CD4-positive, alpha-beta T cell treated with Interleukin-12 subunit alpha and Interleukin-12 subunit beta, for 1 hour (primary cell): ENCODE measurements at places on chromosomes 5 and 9.

GRCh38 chr9:10265153-10265631 is 347.6 kb downstream of the PTPRD start:
- DNase-seq, result no peak

DNA sequence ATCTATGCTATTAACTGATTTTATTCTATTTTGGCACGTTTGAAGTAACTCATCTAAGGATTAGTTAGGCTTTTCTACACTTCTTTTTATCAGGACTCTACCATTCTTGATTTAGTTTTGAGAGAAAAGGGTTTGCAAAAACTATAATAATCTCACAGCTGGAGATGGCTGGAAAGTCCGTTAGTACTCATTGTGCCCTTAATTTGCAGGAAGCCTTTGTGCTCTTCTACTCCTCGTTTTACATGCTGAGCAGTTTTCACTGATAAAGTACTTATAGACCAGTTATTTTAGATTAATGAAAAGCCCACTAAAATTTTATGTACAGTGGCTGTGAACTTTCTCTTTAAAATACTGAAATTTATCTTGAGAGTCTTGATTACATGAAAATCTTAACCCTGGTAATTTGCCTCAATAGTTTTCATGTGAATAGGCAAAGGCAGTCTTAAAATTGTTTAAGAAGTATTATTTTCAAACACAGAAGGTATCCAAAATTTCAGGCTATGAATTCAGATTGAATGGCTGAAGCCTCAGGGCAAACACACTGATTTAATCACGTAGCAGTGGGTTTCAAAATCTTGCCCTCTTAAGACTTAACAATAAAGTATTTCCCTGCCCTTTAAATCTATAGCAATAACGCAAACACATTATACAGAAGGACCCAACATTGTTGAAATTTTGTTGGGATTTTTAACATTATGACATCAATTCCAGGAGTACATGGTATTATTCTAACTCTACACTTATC is 18.6 kb downstream of the MLLT3 start:
- DNase-seq, result no peak

DNA sequence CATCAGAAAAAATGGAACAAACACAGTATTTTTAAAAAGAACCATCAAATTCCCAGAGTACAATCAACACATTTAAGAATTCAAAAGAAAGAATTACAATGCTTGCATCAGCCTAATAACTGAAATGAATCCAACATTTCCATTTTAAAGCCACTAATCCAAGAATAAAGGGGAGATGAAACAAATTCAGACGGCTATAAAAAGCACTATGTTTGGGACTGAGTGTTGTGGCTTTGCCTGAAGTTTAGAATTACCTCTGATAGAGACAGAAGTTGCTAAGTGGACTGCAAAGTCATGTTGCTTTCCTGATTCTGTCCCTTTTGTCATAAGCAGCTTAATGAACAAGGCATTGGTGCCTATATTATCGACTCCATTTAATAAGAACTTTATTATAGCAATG is 135.4 kb upstream of the RGMB start:
- no peak for DNase-seq

DNA sequence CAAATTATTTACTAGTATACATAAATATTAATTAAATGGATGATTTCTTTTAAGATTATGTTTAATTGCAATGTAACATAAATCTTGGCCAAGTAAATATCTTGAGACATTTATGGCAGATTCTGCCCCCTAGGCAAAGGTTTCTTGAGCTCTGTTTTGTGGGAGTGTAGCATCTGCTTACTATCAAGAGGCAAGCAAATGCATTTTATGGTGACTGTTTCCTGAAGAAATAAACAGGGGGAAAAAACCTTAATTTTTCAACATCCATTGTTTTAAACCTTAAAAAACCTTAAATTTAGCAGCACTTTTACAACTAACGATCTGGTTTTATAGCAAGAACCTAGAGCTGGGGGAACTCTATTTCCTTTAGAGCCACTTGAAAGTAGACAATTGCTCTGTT is 25.7 kb upstream of the FREM1 start:
- DNase-seq, result no peak

DNA sequence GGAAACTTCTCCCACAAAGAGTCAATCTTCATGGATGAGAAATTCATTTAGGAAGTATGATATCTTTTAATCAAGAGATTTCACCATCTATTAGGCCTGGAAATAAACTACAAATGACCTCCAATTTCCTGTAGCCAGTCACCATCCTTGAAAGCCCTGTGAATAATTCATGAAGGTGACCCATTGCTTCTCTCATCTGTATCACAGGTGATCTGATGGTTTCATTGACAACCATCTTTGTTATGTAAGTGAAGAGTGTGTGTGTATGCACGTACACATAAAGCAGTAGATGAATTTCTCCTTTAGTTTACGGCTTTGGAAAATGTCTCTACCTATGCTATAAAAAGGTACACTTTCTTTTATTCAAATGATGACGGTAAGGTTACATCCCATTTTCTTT is 644.1 kb upstream of the KLF4 start:
- no peak for DNase-seq

DNA sequence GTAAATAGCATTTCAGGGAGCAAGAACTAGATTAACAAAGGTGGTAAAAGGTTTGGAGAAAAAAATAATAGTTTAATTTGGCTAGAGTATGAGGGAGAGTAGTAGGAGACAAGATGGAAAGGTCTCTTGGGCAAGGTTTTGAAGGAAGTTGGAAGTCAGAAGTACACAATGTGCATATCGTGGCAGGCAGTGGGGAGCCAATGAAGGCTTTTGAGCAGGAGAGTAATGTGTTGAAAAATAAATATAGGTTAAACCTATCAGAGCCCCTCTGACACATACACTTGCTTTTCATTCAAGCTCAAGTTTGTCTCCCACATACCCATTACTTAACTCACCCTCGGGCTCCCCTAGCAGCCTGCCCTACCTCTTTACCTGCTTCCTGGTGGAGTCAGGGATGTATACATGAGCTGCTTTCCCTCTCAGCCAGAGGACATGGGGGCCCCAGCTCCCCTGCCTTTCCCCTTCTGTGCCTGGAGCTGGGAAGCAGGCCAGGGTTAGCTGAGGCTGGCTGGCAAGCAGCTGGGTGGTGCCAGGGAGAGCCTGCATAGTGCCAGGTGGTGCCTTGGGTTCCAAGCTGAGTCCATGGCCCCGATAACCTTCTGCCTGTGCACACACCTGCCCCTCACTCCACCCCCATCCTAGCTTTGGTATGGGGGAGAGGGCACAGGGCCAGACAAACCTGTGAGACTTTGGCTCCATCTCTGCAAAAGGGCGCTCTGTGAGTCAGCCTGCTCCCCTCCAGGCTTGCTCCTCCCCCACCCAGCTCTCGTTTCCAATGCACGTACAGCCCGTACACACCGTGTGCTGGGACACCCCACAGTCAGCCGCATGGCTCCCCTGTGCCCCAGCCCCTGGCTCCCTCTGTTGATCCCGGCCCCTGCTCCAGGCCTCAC is at the start of gene CA9:
Gene CA9, plus strand, starts transcription at position 797 of the 893 bp plus-strand sequence. Its CDS starts 32 bp downstream, at position 829.
- no peak for DNase-seq

DNA sequence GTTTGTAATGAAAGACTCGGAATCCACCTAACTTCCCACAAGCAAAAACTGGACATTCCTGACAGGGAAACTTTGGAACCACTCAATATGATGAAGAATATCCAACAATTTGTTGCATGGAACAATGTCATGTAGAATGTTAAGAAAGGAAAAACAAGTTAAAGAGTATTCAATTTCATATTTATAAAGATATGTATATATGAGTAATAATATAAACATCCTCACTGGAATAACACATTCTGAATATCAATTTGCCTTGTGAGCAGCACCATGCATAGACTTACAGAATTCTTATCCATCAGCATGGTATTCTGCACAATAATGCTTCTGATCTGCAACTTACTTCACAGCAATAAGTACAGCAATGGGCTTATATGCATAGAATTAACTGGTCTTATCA is 650.3 kb downstream of the SEMA5A start:
- no peak for DNase-seq

DNA sequence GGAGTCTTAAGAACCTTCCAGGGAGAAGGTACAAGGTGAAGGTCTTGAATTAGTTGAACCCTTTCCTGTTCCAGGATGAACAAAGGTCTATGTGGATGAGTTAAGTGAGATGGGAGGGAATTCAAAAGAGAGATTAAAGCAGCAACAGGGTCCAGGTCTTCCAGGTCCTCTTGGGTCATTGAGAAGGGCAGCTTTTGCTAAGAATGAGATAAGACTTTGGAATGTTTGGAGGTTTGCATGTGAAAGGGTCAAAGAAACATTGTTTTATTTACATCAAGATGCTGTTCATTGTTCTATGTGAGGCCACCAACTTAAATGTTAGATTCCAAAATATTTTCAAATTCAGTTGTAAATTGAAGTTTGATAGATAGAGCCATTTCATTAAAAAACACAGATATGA is 463.9 kb downstream of the ANXA1 start:
- DNase-seq, result no peak
